ENCODE measurements at places on chromosomes 1 and 21.

- peaks cover 14% of the 10 kb centered on the region for H3K4me1 ChIP-seq
- DNase-seq = no peak
- no peak overlapping the region for H3K27ac ChIP-seq
- H3K4me3 ChIP-seq = no peak overlapping the region
- H3K36me3 ChIP-seq = no peaks in the 10 kb centered on the region
Measured at GRCh38 chr1:55868026-55868425, 652.9 kb upstream of the USP24 start.

- peak overlapping the region; percentile 88 for H3K4me3 ChIP-seq
- no peaks in the 10 kb centered on the region for H3K36me3 ChIP-seq
- H3K4me1 ChIP-seq = peaks cover 70% of the 10 kb centered on the region
- no peak for DNase-seq
- H3K27ac ChIP-seq = peak overlapping the region; percentile 90
Measured at GRCh38 chr21:44872649-44873355, 688 bp downstream of the PTTG1IP start.

GRCh38 chr1:154902938-154903566 is 33.0 kb upstream of the KCNN3 start:
- no peak overlapping the region for H3K27ac ChIP-seq
- no peak for DNase-seq
- no peaks in the 10 kb centered on the region for H3K27me3 ChIP-seq

GRCh38 chr1:1280782-1281481 is 696 bp downstream of the SCNN1D start:
- H3K4me1 ChIP-seq = peaks cover 5% of the 10 kb centered on the region
- H3K27me3 ChIP-seq = no peaks in the 10 kb centered on the region
- H3K27ac ChIP-seq = no peak overlapping the region

GRCh38 chr1:2132222-2133038 is 62.1 kb downstream of the FAAP20 start:
- no peaks in the 10 kb centered on the region for H3K27me3 ChIP-seq
- peak overlapping the region; percentile 87 for H3K27ac ChIP-seq
- peak overlapping the region; percentile 39 for H3K4me3 ChIP-seq
- peaks cover 33% of the 10 kb centered on the region for H3K4me1 ChIP-seq

DNA sequence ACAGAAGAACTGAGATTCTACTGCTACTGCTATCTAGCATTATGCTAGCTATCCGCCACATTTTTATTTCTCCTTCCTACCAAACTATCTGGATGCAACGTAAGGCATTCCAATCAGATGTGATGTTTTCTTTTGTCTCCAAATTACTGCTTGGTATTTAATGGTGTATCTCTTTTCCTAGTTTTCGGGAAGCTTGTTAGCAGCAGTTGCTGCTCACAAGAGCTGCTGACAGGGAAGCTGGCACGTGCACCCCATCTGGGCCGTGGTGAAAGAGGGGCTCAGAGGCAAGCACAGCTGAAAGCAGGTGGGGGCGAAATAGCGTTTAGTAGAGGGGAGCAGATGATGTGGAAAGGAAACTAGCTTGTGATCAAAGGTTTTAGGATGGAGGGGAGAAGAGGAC is 57.3 kb downstream of the JAK1 start:
- no peak overlapping the region for H3K4me3 ChIP-seq
- no peaks in the 10 kb centered on the region for H3K27me3 ChIP-seq
- no peak for DNase-seq
- H3K36me3 ChIP-seq = no peaks in the 10 kb centered on the region

- DNase-seq = no peak
- no peak overlapping the region for H3K27ac ChIP-seq
- peaks cover 51% of the 10 kb centered on the region for H3K36me3 ChIP-seq
- H3K27me3 ChIP-seq = no peaks in the 10 kb centered on the region
Measured at GRCh38 chr21:46439906-46440305, 18.8 kb upstream of the DIP2A start.

DNA sequence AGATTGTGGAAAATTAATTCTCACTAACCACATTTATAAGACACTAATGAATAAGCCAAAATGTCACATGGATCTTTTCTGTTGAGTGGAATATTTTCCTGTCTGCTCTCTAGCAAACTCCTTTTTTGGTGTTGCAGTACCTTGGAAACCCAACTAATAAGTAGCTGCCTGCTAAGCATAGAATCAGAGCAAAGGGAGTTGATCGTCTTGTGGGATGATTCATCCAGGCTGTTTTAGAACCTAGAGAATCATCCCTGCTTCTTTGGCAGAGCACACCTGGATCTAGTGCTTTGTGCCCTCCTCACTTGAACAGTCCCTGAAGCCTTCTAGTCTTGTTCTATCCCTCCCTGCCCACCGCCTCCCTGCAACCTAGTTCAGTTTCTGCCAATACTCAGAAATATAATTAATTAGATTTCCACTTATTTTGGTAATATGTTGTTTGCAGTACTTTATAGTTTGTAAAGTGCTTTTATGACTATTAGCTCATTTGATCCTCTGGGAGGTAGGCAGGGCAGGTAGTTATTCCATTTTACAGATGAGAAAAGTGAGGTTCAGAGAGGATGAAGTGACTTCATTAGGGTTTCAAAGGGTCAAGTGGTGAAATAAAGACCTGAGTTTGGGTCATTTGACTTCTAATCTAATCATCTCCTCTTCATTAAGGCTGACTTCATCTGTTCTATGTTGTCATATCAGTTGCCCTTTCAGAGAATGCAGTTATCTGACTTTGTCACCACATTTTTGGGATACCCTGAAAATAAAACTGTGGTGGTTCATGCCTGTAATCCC is 2.5 kb downstream of the AGO4 start:
- H3K36me3 ChIP-seq = no peaks in the 10 kb centered on the region
- H3K27me3 ChIP-seq = no peaks in the 10 kb centered on the region
- DNase-seq = no peak
- no peak overlapping the region for H3K27ac ChIP-seq
- H3K4me1 ChIP-seq = peaks cover 43% of the 10 kb centered on the region

GRCh38 chr1:167676916-167677848 is 44.6 kb upstream of the MPZL1 start:
- no peaks in the 10 kb centered on the region for H3K27me3 ChIP-seq
- H3K27ac ChIP-seq = no peak overlapping the region
- DNase-seq = no peak
- no peak overlapping the region for H3K4me3 ChIP-seq
- H3K4me1 ChIP-seq = no peaks in the 10 kb centered on the region
- no peaks in the 10 kb centered on the region for H3K36me3 ChIP-seq

GRCh38 chr1:236167578-236167977 is 25.2 kb downstream of the GPR137B start:
- no peak overlapping the region for H3K27ac ChIP-seq
- H3K4me1 ChIP-seq = peaks cover 4% of the 10 kb centered on the region
- H3K27me3 ChIP-seq = no peaks in the 10 kb centered on the region
- no peak overlapping the region for H3K4me3 ChIP-seq
- H3K36me3 ChIP-seq = no peaks in the 10 kb centered on the region

- H3K36me3 ChIP-seq = peaks cover 4% of the 10 kb centered on the region
- H3K4me3 ChIP-seq = no peak overlapping the region
- H3K4me1 ChIP-seq = peaks cover 15% of the 10 kb centered on the region
- DNase-seq = no peak
Measured at GRCh38 chr1:156470473-156470872, 30.1 kb downstream of the MEF2D start.

- no peaks in the 10 kb centered on the region for H3K27me3 ChIP-seq
- no peaks in the 10 kb centered on the region for H3K4me1 ChIP-seq
- H3K36me3 ChIP-seq = no peaks in the 10 kb centered on the region
Measured at GRCh38 chr1:242212401-242212800, 213.5 kb upstream of the MAP1LC3C start.

GRCh38 chr1:214464445-214465287 is 86.7 kb downstream of the PTPN14 start:
- H3K27me3 ChIP-seq = no peaks in the 10 kb centered on the region
- H3K27ac ChIP-seq = no peak overlapping the region
- no peak for DNase-seq
- H3K4me1 ChIP-seq = peaks cover 23% of the 10 kb centered on the region
- H3K4me3 ChIP-seq = no peak overlapping the region

DNA sequence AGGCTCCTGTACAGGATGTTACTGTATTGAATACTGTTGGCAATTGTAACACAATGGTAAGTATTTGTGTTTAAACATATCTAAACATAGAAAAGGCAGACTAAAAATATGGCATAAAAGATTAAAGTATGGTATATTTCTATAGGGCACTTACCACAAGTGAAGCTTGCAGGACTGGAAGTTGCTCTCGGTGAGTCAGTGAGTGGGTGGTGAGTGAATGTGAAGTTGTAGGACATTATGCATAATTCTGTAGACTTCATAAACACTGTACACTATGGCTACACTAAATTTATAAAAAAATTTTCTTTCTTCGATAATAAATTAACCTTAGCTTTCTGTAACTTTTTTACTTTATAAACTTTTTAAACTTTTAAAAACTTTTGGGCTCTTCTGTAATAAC is 13.7 kb upstream of the TRIM62 start:
- H3K27me3 ChIP-seq = no peaks in the 10 kb centered on the region
- H3K27ac ChIP-seq = no peak overlapping the region
- no peak overlapping the region for H3K4me3 ChIP-seq

DNA sequence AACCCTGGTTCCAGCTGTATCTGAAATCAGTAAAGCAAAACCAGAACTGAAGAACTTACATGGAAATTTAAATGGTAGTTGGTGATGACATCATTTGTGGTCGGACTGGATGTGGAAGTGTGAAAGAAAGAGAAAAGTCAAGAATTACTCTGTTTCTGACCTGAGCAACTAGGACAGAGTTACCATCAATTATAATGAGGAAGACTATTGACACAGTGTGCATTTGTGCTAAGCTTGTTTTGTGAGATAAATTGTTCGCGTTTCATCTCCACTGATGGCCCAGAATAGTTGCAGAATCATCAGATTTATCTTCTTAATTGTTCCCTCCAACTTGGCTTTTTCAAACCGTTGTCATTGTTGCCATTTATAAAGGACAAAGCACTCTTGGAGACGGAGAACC is 410.6 kb upstream of the DEPDC1 start:
- H3K27me3 ChIP-seq = no peaks in the 10 kb centered on the region
- no peaks in the 10 kb centered on the region for H3K4me1 ChIP-seq
- no peak for DNase-seq
- no peak overlapping the region for H3K4me3 ChIP-seq
- no peaks in the 10 kb centered on the region for H3K36me3 ChIP-seq

- peaks cover 19% of the 10 kb centered on the region for H3K4me1 ChIP-seq
- H3K36me3 ChIP-seq = no peaks in the 10 kb centered on the region
- no peak overlapping the region for H3K27ac ChIP-seq
- no peak overlapping the region for H3K4me3 ChIP-seq
- no peak for DNase-seq
Measured at GRCh38 chr1:98331243-98331642, 330.3 kb upstream of the SNX7 start.

DNA sequence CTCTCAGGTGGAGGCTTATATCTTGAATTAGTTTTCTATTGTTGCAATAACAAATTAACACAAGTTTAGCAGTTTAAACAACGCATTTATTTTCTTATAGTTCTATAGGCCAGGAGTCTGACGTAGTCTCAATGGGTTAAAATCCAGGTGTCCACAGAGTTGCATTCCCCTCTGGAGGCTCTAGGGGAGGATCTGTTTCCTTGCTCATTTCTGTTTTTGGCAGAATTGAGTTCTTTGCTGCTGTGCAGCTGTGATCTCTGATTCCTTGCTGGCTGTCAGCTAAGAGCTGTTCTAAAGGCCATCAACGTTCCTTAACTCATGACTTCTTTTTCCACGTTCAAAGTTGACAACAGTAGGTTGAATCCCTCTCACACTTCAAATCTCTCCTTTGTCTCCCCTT is 31.8 kb downstream of the S100A10 start:
- peaks cover 4% of the 10 kb centered on the region for H3K4me1 ChIP-seq
- no peak for DNase-seq
- H3K27ac ChIP-seq = no peak overlapping the region
- no peaks in the 10 kb centered on the region for H3K36me3 ChIP-seq

DNA sequence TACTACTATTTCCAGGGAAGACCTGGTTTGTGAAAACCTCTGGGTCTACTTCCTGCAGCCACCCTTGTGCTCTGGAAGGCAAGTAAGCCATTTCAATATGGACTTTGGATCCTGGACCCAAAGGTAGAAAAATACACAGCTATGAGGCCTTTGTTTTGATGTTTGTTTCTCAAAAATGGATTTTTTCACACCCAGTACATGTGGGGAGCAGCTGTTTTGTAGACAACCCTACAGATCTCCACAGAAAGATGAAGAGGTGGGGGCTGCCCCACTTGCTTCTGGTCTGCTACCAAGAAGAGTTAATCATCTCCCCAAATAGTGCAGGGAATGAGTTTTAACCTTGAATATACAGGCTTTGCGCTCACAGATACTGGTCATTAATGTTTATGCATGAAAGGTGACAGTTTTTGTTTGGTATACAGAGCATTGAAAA is 29.2 kb downstream of the ZNF281 start:
- no peak overlapping the region for H3K27ac ChIP-seq
- H3K36me3 ChIP-seq = no peaks in the 10 kb centered on the region
- no peak for DNase-seq
- H3K4me1 ChIP-seq = no peaks in the 10 kb centered on the region
- H3K4me3 ChIP-seq = no peak overlapping the region

- no peaks in the 10 kb centered on the region for H3K27me3 ChIP-seq
- H3K4me3 ChIP-seq = no peak overlapping the region
- DNase-seq = no peak
- H3K4me1 ChIP-seq = peaks cover 25% of the 10 kb centered on the region
Measured at GRCh38 chr1:203743091-203743571, 21.9 kb upstream of the LAX1 start.

- no peak overlapping the region for H3K27ac ChIP-seq
- H3K4me1 ChIP-seq = no peaks in the 10 kb centered on the region
- no peak for DNase-seq
Measured at GRCh38 chr21:27017246-27017645, 50.4 kb upstream of the ADAMTS5 start.

GRCh38 chr1:165134431-165134830 is 222.1 kb downstream of the LMX1A start:
- no peak overlapping the region for H3K4me3 ChIP-seq
- DNase-seq = no peak
- no peaks in the 10 kb centered on the region for H3K27me3 ChIP-seq
- H3K4me1 ChIP-seq = no peaks in the 10 kb centered on the region

GRCh38 chr1:154607106-154607608 is 829 bp downstream of the ADAR start:
- H3K4me3 ChIP-seq = peak overlapping the region; percentile 83
- H3K36me3 ChIP-seq = no peaks in the 10 kb centered on the region
- no peak for DNase-seq

DNA sequence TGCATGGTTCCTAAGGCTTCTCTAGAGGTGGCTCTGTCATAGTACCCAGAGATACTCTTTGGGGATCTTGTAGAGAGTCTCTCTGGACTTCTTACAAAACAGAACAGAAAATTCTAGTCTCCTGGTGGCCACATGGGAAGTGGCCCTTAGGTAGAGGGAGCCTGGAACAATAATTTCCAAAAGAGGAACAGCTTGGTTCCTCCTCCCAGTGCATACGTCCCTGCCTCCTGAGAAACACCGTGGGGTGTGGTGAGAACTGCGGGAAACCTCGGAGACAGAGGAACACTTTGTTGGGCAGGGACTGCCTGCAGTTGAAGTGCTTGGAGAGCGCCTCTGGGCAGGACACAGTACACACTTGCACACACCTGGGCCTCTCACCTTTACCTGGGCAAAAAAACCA is 38.8 kb upstream of the EPHA8 start:
- DNase-seq = no peak
- H3K27me3 ChIP-seq = no peaks in the 10 kb centered on the region
- H3K36me3 ChIP-seq = no peaks in the 10 kb centered on the region
- H3K4me1 ChIP-seq = no peaks in the 10 kb centered on the region
- H3K27ac ChIP-seq = no peak overlapping the region

Data from vagina (tissue), 2 donors.